ENCODE measurements at places on chromosomes 7 and 10. TPM values are rescaled to one million over a fixed set of nuclear protein-coding genes. Genes with fewer than 3 reads are reported as not detected.

Gene GJC3
- total RNA-seq = not detected

DNA sequence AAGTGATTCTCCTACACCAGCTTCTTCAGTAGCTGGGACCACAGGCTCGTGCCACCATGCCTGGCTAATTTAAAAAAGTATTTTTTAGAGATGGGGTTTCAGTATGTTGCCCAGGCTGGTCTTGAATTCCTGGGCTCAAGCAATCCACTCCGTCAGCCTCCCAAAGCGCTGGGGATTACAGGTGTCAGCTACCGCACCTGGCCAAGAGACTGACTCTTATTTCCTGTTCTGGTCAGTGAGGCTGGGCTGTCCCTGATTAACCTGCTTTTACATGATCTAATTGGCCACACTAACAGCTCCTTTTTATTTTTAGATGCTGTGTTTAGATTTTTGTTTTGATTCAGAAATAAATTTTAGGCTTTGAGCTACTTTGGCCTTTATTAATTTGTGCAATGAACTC lies 203.9 kb downstream of the NXPH1 start:
- DNase-seq = no peak

Gene PNLIP
- total RNA-seq = not detected

Gene ECHDC3
- 35.1 TPM for total RNA-seq

Gene MSMB
- total RNA-seq = not detected

Gene LRRN3
- 0.40 TPM for total RNA-seq

All from cardiac septum (tissue), 1 donor.